ENCODE measurements at places on chromosomes 1 and 21.

- no peak for DNase-seq
Observed at GRCh38 chr1:29202053-29202452, 20.4 kb upstream of the SRSF4 start.

- DNase-seq, result no peak
Observed at GRCh38 chr1:223304931-223305330, 59.0 kb downstream of the SUSD4 start.

DNA sequence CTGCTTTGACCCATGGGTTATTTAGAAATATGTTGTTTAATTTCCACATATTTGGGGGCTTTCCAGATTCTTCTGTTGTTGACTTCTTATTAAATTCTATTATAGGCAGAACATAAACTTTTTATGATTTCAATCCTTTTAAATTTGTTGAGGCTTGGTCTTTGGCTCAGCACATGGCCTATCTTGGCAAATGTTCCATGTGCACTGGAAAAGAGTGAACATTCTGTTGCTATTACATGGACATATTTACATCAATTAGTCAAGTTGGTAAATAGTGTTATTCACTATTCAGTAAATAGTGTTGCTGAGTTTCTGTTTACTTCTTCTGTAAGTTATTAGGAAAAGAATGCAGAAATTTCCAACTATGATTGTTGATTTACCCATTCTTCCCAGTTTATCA, 75.4 kb downstream of the ETS2 start:
- no peak for DNase-seq

- no peak for DNase-seq
Observed at GRCh38 chr1:181485287-181486097, 2.2 kb downstream of the CACNA1E start.

DNA sequence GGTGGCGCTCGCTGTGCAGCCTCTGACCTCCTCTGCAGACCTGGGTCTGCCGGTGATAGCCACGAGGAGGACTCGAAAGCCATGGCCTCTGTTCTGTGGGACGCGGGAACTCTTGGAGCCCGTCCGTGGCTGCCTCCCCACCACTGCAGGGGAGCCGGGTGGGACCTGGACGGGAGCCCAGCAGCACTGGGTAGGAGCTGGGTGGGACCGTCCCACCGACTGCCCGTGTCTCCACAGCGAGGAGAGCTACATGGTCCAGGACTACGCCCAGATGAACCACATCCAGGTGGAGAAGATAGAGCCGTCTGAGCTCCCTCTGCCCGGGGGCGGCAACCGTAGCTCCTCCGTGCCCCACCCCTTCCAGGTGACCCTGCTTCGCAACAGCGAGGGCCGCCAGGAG, 23.7 kb downstream of the ARHGEF16 start:
- DNase-seq, result no peak
